ENCODE measurements at places on chromosomes 3 and 15. TPM values are rescaled to one million over a fixed set of nuclear protein-coding genes. Genes with fewer than 3 reads are reported as not detected.

The ARGFX gene
- not detected for total RNA-seq

The ZDHHC19 gene
- 0.21 TPM for total RNA-seq

The C3orf85 gene
- total RNA-seq: not detected

The GP5 gene
- total RNA-seq: not detected

The LRRC31 gene
- not detected for total RNA-seq

The PLOD2 gene
- 114 TPM for total RNA-seq

The OGG1 gene
- total RNA-seq: 17.2 TPM

The CHRD gene
- 0.12 TPM for total RNA-seq

The GASK1A gene
- total RNA-seq: not detected

The CA12 gene
- total RNA-seq: 148 TPM

The GP9 gene
- total RNA-seq: not detected

The ARRDC4 gene
- 0.31 TPM for total RNA-seq

The TLE3 gene
- total RNA-seq: 17.0 TPM

The GOLGA6L2 gene
- total RNA-seq: not detected

The SHF gene
- 0.68 TPM for total RNA-seq

The IL16 gene
- total RNA-seq: not detected

The LYZL4 gene
- not detected for total RNA-seq

The TMEM108 gene
- total RNA-seq: not detected

The CLSTN2 gene
- total RNA-seq: 0.06 TPM

The CHL1 gene
- total RNA-seq: not detected

The ZNF662 gene
- not detected for total RNA-seq

The PRSS50 gene
- not detected for total RNA-seq

The SAXO2 gene
- total RNA-seq: 2.4 TPM

The CEP97 gene
- total RNA-seq: 7.3 TPM

The GPR156 gene
- total RNA-seq: 0.57 TPM

The GPR87 gene
- total RNA-seq: 1.2 TPM

The NLGN1 gene
- total RNA-seq: not detected

The GOLGA6L24 gene
- not detected for total RNA-seq

The FSTL1 gene
- 103 TPM for total RNA-seq

The SERPINI2 gene
- not detected for total RNA-seq

The KLHDC8B gene
- total RNA-seq: 5.0 TPM

The PEX5L gene
- not detected for total RNA-seq

The WDR49 gene
- total RNA-seq: not detected

The TMEM212 gene
- total RNA-seq: not detected

The STAC gene
- 2.6 TPM for total RNA-seq

The ROPN1B gene
- total RNA-seq: not detected

The ZNF385D gene
- not detected for total RNA-seq

The ADCY5 gene
- 0.63 TPM for total RNA-seq

The TEX55 gene
- total RNA-seq: not detected

The ANKUB1 gene
- not detected for total RNA-seq

The ALG3 gene
- 82.1 TPM for total RNA-seq

The TM4SF1 gene
- 2,747 TPM for total RNA-seq

Data from A549 treated with DMSO at 1 μM for 4 hours (cell line).